Activated CD4-positive, alpha-beta T cell treated with anti-CD3 and anti-CD28 coated beads, Interleukin-2, amount 10 ng/mL, durations not matched to agents 7 days and 5 days (primary cell): ENCODE measurements at places on chromosomes 11 and 22. TPM values are rescaled to one million over a fixed set of nuclear protein-coding genes. Genes with fewer than 3 reads are reported as not detected.

Gene MAJIN
- 0.20 TPM for total RNA-seq

Gene PIWIL4
- 0.65 TPM for total RNA-seq

Gene PLEKHB1
- total RNA-seq = 12.6 TPM

Gene HEPHL1
- total RNA-seq = not detected

Gene TRIM51
- not detected for total RNA-seq

Gene SLC25A18
- total RNA-seq = not detected

GRCh38 chr11:45062115-45062514, 84.3 kb upstream of the PRDM11 start:
- no peaks in the 10 kb centered on the region for H3K36me3 ChIP-seq
- H3K4me1 ChIP-seq = no peaks in the 10 kb centered on the region
- H3K27me3 ChIP-seq = peaks cover 1% of the 10 kb centered on the region
- H3K27ac ChIP-seq = no peak overlapping the region

DNA sequence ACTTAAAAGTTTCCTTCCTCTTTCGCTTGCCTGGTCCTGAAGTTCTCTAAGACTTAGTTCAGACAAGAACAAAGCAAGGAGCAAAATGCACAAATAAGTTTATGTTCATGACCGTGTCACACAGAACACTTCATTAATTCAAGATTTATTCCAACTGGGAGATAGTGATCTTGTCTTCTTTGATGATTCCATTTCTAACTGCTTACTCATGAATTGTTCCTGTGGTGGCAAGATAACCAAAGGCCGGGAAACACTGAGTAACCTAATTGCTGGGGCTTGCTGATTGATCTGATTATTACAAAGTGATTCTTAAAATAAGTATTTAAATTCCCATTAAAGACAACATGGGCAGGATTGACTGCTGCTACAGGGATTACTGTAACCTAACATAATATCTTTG, 1462.9 kb upstream of the RAG2 start:
- no peaks in the 10 kb centered on the region for H3K4me1 ChIP-seq
- no peak overlapping the region for H3K27ac ChIP-seq
- no peaks in the 10 kb centered on the region for H3K27me3 ChIP-seq
- H3K4me3 ChIP-seq = no peak overlapping the region
- no peak for DNase-seq
- H3K36me3 ChIP-seq = no peaks in the 10 kb centered on the region

GRCh38 chr11:88651556-88651955, 314.0 kb upstream of the CTSC start:
- H3K4me3 ChIP-seq = no peak overlapping the region
- DNase-seq = no peak
- no peak overlapping the region for H3K27ac ChIP-seq
- no peaks in the 10 kb centered on the region for H3K27me3 ChIP-seq

- H3K4me1 ChIP-seq = peaks cover 19% of the 10 kb centered on the region
- H3K4me3 ChIP-seq = no peak within 1 kb of the TSS
- H3K36me3 ChIP-seq = no peaks in the 10 kb centered on the region
- DNase-seq = no peak
Measured at GRCh38 chr22:41951898-41952474, at the start of gene SMIM45. SMIM45 (plus strand) TSS chr22:41952150.

DNA sequence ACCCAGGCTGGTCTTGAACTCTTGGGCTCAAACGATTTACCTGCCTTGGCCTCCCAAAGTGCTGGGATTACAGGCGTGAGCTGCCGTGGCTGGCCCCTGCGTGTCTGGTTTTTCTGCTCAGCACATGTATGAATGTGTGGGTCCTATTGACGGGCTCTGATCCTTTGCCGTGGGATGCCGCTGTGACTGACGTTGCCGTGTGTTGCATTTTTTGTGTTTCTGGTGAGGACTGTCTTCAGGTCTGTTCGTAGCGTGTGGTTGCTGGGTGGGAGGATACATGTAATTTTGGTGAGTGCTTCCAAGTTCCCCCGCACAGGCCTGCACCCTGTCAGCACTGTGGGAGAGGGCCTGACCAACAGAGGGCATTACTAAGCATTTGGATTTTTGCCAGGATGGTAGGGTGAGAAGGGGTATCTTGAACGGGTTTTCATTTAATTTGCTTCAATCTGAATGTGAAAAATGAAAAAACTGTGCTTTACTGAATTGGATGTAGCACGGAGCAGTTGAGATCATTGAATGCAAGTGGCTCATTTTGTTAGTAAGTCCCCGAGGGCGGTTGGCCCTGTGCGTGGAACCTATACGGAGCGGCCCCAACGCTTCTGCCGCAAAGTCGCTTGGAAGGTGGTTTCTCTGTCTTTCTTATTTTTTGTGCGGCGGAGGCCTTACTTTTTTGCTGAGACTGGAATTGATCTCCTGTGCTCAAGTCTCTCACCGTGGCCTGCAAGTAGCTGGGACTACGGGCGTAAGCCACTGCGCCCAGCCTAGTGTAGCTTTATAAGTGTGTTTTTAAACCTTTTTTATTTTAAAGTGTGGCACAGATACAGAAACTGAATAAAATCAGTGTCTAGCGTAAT, 8.2 kb downstream of the ZBED4 start:
- DNase-seq = no peak
- H3K4me3 ChIP-seq = no peak overlapping the region
- H3K27ac ChIP-seq = no peak overlapping the region
- H3K27me3 ChIP-seq = no peaks in the 10 kb centered on the region
- peaks cover 39% of the 10 kb centered on the region for H3K4me1 ChIP-seq
